ENCODE measurements at places on chromosomes 6 and 20.

DNA sequence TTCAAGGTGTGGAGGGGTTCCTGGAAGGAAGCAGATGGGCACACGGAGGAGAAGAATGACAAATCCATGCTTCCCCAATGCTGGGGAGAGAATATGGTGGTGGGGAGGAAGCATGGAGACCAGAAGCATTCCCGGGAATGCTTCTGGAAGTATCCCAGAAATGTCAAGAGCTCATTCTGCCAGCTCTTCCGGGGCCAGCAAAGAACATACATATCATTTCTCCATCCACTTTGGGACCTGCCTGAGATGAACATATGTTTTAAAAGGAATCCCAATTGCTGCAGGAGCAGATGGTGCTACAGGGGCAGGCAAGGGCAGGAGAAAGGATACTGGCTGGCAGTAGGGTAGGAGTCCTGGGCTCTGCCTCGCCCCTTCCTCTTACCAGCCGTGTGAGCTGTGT, 37.9 kb upstream of the CCDC167 start:
- DNase-seq = no peak

GRCh38 chr6:24191346-24191745, 65.3 kb downstream of the NRSN1 start:
- DNase-seq = no peak

DNA sequence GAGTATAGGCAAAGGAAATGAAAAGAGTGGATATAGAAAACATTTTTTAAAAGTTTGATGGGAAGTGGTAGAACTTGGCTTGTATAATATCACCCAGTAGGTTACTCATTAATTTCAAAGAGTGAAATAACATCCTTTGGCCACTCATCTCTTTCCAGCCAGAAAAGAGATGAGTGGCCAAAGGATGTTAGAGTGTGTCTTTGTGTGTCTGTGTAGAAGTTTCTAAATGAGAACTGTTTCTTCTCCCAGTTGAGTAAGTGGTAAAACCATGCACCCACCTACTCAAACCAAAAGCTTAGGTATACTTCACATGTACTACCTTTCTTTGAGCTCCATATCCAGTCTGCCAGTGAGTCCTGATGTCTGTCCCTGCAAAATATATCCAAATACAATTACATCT, 47.7 kb upstream of the TMEM244 start:
- DNase-seq = no peak

DNA sequence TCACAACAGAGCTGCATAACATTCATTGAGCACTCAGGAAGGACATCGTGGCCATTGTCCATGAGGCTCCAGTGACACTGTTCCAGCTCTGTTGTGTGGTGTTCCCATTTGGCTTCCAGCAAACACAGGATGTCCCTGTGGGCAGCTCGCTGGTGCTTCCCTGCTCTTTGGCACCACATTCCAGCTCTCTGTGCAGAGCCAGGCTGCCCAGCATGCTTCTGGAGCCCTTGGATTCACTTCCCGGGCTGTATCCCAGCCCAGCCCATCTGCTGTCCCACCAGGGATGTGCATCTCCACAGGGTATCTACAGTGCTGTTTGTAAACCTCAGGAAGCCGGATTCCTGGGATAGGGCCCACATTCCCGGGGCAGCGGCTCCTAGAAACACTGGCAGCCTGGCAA, 57.2 kb downstream of the CTCFL start:
- no peak for DNase-seq

DNA sequence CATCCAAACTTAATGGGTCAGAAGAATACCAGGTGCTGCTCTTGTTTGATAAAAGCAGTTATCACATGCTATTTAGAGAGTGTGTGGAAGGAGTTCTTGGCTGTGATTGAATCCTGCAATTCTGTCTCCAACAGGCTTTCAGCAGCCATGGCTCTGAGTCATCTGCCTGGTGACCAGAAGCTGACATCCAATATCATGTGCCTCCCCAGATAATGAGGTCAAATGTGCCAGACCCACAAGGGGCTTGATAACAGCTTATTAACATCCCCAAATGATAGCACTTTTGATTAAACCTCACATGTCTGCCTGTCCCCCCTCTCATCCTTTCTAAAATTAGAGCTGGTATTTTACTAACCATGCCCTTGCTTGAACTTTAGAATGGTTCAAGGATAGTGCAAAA, 175.7 kb upstream of the PLN start:
- DNase-seq = peak; percentile 42

- DNase-seq = peak; percentile 62
Measured at GRCh38 chr6:63923139-63923739, 287.6 kb downstream of the PHF3 start.

- no peak for DNase-seq
Measured at GRCh38 chr6:103617642-103618041, 1242.1 kb downstream of the HACE1 start.

DNA sequence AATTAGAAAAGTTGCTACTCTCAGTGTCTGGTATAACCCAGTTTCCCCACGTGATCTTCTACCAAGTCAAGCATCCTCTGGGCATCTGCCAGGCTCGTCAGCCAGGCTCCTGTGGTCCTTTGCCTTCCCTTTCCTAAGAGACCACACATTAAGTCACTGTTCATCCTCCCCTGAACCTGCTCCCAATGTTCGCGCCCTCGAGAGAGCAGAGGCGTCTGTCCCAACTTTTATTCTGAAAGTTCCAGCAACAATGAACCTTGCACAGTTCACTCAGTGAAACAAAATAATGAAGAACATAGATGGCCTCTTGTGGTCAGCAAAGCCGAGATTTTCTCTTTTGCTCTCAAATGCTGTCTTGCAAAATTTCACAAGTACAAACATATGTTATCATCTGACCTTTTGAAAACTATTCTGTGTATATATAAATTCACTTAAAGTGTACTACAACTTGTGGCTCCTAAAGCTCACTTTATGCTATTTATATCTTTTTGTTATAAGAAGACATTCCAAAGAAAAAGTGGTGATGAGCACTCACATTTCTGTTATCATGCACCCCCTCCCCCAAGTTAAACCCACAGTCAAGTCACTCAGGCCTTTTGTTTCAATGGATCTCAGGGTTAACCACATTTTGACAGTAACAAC, 39.2 kb upstream of the NHSL1 start:
- peak; percentile 64 for DNase-seq

GRCh38 chr20:1907586-1907985, 12.4 kb downstream of the SIRPA start:
- peak; percentile 70 for DNase-seq

DNA sequence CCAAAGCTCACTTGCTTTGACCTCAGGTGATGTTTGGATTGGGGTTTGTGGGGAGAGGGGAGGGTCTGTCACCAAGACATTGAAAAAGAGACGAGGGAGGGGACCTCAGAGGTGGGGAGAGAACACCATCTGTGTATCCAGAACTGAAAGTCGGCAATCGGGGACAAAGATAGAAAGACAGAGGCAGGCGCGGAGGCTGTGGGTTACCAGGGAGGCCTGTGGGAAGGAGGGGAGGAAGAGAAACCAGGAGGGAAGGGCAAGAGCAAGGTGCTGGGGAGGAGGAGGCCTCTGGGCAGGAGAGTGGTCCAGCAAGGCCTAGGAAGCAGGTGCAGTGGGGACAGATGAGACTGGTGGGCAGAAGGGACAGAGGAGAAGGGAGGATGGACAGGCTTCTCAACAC, 211.2 kb downstream of the CDC5L start:
- DNase-seq = no peak

GRCh38 chr6:161908872-161909271, 635.0 kb upstream of the AGPAT4 start:
- DNase-seq = no peak

DNA sequence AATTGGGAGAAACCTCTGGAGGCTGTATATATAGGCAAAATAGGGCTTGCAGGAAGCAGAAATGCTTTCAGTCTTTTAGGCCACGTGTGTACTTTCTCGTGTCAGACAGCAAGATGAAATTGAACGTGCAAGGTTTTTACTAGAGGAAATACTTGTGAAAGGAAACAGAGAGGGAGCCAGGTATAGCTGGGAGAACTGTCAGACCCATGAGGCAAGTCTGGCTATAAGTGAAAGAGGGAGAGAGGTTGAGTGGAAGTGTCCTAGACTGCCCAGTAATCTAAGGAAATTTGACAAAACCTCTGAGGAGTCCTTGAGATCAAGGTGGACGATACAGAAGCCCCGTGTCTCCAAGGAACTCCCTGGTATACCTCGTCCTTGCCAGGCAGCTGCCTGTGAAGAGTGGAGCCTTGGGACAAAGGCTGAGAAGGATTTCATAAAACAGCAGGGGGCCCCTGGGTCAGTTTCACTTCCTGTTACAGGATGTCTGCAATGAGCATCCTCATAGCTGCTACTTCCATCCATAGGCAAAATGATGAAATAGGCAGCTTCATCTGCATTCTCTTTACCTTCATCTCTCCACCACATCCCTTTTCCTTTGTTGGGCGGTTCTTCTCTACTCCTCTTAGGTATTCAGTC, 114.4 kb upstream of the MAP3K7 start:
- no peak for DNase-seq

DNA sequence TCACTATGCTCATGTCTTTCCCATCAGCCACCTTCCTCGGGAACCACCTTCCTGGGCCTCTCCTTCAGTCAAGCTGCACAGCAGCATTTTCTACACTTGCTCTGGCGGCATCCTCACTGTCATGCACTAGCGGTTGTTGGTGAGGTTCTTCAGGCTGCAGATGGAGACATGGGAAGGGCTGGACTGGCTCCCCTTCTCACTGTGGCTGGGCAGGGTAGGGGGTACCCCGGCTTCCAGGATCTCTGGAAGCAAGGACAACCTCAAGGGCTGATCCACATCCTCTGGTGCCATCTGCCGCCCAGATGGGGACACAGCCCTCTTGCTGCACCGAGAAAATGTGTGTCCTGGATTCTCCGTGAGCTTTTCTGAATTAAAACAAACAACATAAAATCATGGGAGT, 180.1 kb upstream of the RNF24 start:
- DNase-seq = peak; percentile 22

- DNase-seq = no peak
Measured at GRCh38 chr6:131693384-131693783, 7.8 kb downstream of the OR2A4 start.

DNA sequence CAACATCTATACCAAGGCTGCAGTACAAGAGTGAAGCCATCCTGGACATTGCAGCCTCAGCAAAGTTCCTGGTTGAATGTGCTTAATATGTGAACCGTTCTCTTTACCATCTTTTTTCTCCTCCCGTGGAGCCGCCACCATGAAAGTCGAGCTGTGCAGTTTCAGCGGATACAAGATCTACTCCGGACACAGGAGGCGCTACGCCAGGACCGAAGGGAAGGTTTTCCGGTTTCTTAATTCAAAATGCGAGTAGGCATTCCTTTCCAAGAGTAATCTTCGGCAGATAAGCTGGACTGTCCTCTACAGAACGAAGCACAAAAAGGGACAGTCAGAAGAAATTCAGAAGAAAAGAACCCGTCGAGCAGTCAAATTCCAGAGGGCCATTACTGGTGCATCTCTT, 8.4 kb upstream of the LINC00237 start:
- DNase-seq = no peak

DNA sequence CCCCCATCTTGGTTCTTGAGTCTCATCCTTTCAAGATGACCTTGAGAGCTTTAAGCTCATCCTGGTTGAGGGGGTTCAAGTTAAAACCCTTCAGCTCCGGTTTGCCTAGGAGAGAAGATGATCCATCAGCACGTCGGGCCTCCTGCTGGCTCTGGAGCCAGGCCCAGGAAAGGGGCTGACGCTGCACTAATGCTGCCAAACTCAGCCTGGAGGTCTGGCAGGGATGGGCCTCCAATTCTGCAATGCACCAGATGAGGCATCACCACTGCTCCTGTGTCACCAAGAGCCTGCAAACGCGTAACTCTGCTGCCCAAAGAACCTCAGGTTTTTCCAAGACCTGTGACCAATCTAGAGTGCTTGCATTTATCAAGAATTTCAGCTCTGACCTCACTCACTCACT, 6.1 kb downstream of the PDRG1 start:
- no peak for DNase-seq

DNA sequence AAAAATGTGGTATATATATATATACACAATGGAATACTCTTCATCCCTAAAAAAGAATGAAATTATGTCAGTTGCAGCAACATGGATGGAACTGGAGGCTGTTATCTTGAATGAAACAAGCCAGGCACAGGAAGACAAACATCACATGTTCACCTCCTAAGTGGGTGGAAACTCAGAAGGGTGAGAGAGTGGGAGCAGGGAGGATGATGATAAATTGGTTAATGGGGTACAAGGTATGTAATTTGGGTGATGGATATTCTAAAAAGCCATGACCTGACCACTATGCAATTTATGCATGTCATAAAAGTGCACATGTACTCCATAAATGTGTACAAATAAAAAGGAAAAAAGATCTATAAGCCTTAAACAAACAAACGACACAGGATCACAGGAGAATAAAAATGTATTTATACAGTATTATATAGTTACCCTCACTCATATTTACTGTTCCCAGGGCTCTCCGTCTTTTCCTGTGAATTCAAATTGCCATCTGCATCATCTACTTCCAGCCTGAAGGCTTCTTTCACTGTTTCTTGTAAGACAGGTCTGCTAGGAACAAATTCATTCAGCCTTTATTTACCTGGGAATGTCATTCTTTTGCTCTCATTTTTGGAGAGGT, 89.8 kb downstream of the SYNDIG1 start:
- DNase-seq = no peak

- peak; percentile 78 for DNase-seq
Measured at GRCh38 chr6:38671885-38672467, 31.0 kb downstream of the GLO1 start.

DNA sequence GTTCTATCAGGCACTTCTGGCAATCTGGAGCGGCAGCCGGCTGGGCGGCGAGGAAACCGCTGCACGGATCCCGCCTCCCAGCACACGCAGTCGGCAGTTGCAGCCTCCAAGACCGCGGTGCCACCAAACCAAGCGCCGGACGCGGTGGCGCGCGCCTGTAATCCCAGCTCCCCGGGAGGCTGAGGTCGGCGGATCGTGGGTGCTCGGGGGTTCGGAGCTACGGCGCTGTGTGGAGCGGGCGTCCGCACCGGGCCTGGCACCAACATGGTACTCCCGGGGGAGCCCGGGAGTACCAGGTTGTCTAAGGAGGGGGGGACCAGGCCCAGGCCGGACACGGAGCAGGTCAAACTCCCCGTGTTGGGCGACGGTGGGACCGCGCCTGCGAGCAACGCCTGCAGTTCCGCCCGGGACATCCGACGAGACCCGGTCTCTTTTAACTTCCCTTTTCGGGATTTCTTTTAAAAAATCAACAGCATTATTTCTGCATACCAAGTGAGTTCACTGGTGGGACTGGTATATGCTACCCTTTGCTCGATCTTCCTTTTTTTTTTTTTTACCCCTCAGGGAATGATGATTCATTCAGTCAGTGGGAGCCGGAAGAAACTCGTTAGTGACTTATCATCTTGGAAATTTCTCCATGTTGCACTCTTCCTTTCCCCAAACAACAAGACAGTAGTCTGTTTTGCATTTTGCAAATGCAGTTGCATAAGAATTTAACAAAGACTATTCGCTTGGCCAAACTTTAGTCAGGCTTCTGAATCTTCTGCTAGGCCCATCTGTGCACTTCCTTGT, 27.6 kb downstream of the ZNF311 start:
- DNase-seq = peak; percentile 68

Data from cardiac fibroblast (primary cell).